ENCODE measurements at places on chromosomes 2 and 18. TPM values are rescaled to one million over a fixed set of nuclear protein-coding genes. Genes with fewer than 3 reads are reported as not detected.

GRCh38 chr2:116754381-116755101, 1060.0 kb upstream of the DDX18 start:
- DNase-seq = peak; percentile 46

GRCh38 chr2:29367986-29368658, 252.9 kb downstream of the CLIP4 start:
- no peak for DNase-seq

The UGT1A3 gene
- not detected for total RNA-seq

DNA sequence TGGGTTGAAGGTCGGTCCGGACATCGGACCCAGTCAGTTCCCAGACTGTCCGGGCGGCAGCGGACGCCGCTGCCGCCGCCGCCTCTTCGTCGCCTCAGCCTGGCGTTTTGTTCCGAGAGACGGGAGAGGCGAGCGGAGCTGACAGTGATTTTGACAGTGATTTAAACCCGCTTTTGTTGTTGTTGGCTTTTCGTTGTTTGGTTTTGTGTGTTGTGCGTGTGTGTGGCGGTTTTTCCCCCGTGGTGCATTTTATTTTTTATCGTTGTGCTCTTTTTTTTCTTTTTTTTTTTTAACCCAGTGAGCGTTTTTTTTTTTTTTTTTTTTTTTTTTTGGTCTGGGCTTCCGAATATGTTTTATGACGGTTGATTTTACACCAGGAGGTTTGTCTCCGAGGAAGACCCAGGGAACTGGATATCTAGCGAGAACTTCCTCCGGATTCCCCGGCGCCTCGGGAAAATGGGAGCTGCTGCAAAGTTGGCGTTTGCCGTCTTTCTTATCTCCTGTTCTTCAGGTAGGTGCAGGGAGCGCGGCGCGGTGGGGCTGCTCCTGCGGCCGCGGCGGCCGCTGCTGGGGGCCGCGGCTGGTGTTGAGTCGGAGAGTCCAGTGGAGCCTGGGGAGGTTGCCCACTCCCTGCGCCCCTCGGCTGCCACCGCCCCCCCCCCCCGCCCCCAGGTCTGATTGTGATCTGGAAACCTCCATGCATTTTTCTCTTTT, at the start of gene ACVR2A:
TSS of gene ACVR2A (plus strand) at position 333 of the 714 bp plus-strand sequence. CDS start at position 457, 124 bp downstream.
- peak; percentile 43 for DNase-seq

GRCh38 chr2:30201990-30202389, 29.3 kb upstream of the LBH start:
- DNase-seq = no peak

GRCh38 chr18:36200354-36200771, 13.1 kb downstream of the MOCOS start:
- no peak for DNase-seq

The CYP26B1 gene
- 9.7 TPM for total RNA-seq

DNA sequence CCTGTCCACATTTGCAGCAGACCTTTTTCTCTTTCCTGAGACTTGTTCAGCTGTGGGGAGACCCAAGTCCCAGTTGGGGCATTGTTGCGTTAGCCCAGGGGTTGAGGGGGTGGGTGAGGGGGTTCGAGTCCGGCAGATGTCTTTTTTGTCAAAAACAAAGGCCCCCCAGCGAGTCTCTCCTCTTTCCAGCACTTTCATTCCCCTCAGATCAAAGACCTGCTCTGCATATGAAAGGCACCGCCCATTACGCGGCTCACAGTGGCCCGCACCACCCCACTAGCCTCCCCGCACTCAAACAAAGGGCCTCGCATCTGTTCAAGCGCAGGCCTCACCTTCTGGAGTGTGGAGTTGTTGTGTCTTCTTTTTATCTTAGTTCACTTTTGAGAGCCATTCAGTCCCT, 25.2 kb downstream of the TRABD2A start:
- no peak for DNase-seq

The SPDYA gene
- 0.81 TPM for total RNA-seq

DNA sequence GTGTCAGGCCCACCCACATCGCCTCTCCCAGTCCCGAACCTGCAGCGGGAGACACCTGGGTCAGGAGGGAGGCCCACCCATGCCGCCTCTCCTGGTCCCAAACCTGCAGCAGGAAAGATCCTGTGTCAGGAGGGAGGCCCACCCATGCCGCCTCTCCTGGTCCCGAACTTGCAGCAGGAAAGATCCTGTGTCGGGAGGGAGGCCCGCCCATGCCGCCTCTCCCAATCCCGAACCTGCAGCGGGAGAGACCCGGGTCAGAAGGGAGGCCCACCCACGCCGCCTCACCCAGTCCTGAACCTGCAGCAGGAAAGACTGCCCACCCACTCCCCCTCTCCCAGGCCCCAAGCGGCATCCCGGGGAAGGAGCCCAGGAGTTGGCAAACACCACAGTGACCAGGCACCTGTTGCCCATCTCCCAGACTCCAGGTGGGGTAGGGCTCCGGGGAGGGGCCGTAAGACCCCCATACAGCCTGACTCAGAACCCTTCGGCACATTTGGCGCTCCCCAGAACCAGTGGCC, 7.8 kb downstream of the SLC66A2 start:
- no peak for DNase-seq

GRCh38 chr2:106572541-106573450, 85.6 kb downstream of the CD8B2 start:
- peak; percentile 42 for DNase-seq

The VWA3B gene
- total RNA-seq = not detected

The TMEM247 gene
- not detected for total RNA-seq

DNA sequence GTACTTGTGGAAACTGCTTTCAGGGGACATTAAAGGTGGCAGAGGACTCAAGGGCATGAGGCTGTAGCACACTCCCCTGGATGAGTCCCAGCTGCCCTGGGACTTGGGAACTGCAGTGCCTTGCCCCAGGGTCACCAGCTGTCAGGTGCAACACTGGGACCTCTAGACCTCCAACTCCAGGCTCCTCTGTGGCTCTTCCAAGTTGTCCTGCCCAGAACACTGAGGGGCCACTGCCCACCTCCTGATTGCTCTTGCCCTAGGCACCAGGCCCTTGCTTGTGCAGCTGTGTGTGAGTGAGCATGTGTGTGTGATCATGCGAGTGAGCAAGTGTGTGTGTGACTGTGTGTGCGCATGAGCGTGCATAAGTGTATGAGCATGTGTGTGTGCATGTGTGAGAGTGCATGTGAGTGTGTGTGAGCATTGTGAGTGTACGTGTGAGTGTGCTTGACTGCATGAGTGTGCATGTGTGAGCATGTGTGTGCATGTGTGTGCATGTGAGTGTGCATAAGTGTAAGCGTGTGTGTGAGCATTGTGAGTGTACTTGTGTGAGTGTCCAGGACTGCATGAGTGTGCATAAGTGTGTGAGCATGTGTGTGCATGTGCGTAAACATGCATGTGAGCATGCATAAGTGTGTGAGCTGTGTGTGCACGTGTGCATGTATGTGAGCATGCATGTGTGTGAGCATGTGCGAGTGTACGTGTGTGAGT, 301.5 kb downstream of the NDUFA10 start:
- DNase-seq = no peak

DNA sequence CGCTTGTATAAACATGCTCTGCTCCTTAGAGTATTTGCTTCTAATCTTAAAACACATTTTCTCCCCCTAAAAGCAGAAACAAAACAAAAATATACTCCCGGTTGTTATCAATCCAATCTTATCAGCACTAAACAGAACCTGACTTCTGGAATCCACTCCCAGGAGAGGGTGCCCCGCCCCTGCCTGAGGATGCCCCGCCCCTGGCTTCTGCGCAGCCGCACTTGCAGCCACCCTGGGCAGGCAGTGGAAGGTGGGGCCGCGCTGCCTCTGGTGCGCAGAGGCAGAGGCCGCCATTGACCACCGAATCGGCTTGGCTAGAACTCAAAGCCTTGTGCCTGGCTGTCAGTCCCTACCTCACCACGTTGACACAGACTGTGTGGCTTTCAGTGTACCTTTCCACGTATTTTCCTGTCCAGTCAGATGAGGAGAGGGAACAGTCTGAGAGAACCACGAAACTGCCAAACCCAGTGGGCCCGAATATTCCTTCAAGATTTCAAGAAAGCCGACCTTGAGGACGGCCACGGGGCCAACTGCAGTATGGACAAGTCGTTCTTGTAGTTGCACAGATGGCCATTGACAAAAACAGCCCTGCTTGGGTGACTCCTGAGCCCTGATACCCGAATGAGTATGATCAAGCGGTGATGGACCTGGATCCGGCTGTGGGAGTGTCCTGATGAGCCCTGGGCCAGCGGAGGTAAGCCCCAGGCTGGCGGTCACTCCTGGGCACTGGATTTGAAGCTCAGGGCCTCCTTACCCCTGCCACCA, 46.2 kb upstream of the ARHGAP28 start:
- no peak for DNase-seq

The CARF gene
- total RNA-seq = 9.1 TPM

GRCh38 chr2:127089478-127090235, 17.3 kb downstream of the BIN1 start:
- DNase-seq = no peak

The PSMA8 gene
- not detected for total RNA-seq

The CKAP2L gene
- 3.3 TPM for total RNA-seq

The AQP12B gene
- not detected for total RNA-seq

DNA sequence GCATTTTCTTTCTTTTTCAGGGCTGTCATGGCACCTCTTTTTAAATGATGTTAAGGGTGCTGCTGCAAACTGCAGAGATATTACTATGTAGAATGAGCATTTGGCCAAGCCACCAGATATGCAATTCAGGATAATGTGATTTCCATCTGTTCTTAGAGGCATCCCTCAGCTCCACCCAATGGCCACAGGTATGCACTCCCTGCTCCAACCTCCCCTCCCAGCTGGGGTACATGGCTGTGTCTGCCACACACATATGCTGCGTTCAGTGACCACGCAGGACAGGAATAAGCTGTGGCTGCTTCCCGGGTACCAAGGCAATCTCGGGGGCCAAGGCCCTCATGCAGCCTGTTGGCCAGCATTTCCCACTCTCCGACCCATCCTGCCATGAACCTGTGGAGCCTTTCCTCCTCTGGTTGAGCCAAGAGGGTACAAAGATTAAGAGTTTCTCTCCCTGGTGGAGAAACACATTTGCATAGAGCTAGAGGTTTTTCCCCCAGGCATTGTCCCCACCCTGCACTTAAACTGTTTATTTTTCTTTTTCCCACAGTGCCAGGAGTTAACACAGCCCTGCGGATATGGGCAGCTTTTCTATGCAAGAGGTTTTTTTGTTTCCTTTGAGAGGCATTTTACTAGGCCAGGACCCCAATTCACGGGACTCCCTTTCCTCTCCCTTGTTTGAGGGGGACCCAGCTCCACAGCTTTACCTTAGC, 147.0 kb downstream of the GCA start:
- no peak for DNase-seq
